ENCODE measurements at places on chromosomes 6 and 20.

DNA sequence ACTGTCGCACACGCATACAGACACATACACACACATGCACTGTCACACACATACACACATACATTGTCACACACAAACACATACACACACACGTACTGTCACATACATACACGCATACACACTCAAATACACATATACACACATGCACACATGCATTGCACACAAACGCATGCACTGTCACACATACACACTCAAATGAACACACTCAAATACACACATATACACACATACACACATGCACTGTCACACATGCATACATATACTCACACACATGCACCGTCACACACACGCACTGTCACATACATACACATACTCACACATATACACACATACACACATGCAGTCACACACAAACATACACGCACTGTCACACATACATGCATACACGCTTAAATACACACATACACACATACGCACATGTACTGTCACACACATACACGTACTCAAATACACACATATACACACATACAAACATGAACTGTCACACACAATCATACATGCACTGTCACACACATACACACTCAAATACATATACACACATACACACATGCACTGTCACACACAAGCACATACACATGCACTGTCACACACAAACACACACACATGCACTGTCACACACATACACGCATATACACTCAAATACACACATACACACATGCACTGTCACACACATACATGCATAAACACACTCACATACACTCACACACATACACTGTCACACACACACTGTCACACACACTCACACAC lies 548.6 kb upstream of the BTBD3 start:
- no peak for DNase-seq

DNA sequence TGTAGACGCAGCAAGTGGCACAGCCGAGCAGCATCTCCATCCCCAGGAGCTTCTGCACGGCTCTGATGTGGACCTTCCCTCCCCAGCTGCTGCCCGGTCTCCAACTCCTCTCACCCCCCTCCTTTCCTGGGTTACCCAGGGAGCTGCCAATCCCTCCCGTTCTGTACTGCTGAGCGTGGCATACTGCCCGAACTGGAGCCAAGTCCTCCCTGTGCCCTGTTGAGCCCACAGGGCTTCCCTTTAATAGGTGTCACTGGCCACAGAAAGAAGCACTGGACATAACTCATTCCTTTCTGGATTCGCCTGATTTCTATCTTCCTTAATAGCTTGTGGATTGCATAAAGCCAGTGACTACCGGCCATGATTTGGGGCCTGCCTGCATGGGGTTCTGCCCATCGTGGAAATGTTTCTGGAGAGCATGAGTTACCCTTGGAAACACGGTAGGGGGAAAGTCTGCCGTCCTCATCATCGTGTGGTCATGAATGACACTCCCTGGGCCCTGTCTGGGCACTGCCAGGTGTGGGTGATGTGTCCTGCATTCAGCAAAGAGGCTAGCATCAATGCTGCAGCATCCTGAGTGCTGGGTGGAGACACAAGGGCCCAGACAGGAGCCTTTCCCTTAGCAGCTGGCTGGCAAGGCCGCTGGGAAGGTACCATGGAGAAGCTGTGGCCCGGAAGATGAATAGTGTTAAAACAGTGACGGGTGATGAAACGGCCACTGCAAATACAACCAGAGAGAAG lies 189.7 kb downstream of the SYNDIG1 start:
- DNase-seq: no peak

DNA sequence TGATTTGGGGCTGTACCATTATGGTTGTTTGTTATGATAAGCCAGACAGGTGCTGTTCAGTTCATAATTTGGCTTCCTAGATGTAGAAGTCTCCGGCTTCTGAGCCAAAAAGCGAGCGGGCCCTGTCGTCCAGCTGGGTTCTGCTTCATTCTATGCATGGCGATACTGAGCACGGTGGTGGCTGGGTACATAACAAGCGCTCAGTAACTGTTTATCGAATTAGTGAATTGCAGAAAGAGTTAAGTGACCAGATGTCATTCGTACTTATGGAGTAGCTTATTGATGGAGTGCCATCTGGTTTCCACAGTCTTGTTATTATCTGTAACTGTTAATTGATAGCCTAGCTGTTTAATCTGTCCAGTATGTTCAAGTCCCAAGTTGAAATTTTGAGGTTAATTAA lies 85.0 kb downstream of the DTD1 start:
- DNase-seq: no peak

DNA sequence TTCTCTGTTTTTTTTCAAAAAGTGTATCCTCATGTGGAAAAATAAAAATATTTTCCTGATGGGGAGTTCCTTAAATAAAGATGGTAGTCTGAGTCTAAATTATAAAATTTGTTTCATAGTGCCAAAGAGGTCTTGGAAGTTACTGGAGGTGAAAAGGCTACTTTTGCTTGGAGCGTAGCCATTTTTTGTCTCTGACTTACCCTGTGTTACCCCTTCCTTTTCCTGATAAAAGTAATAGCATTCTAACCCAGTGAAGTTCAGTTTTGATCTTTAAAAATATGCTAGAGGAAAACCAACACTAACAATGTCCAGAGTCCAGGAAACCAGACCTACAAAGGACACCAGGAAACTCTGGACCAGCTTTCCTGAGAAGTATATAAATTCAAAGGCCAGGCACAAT lies 112.2 kb upstream of the FOXO3 start:
- no peak for DNase-seq

DNA sequence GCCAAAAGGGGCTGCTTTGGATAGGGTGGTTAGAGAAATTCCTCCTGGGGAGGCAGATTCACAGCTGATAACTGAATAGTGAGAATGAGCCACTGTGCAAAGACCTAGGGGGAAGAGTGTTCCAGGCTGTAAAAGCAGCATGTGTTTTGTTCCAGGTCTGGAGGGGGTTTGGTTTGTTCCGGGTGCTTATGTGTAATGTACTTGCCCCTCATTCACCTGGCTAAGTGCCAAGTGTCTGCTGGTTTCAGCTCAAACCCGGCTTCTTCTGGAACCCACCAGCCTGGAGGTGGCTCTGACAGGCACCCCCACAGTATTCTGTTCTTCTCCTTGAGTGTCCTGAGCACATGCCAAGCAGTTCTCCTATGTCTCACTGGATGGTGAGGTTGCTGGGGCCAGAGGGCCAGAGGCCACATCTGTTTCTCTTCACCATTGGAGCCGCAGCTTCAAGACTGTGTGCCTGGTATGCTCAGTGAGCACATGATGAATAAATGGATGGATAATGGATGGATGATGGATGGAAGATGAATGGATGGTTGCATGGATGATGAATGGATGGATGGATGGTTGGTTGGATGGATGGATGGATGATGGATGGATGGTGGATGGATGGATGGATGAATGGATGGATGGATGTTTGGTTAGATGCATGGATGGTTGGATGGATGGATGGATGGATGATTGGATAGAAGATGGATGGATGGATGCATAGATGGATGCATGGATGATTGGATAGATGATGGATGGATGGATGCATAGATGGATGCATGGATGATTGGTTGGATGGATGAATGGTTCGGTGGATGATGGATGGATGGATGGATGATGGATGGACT lies 227.6 kb downstream of the BMP7 start:
- DNase-seq: no peak

- DNase-seq: no peak
Measured at GRCh38 chr6:102137859-102138258, 744.4 kb downstream of the GRIK2 start.

DNA sequence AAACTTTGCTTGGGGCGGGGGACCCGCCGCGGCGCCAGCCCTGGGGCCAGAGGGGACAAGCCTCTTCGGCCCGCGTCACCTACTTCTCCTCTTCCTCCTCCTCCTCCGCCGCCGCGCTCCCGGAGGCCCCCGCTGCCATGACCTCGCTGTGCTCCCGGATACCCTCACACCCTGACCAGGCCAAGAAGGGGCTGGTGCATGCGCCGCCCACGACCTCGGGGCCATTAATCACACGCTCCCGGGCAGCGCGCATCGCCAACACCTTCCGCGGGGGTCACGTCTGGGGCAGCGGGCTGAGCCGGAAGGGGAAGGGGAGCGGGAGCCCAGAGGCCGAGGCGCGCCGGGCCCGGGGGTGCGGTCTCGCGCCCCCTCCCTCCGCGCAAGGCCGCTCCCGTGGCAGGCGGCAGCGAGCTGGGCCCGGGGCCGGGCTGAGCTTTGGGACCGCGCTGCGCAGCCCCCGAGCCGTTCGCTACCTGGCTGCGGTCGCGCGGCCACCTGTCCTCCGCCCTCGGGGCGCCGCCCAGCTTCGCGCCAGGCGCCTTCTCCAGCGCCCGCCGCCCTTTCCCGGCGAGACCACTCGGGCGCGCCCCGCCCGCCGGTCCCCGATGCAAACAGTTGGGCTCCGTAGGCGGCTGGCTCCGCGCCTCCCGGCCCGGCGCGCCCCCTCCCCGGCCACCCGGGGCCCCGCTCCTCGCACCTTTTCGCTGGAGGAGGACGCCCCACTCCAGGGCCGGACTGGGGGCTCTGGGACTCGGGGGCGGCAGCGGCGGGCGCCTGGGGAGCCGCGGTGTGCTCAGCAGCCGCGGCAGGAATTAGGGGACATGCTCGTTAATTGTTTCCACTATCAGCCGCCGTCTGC lies 575 bp upstream of the CNR1 start:
- DNase-seq: no peak

DNA sequence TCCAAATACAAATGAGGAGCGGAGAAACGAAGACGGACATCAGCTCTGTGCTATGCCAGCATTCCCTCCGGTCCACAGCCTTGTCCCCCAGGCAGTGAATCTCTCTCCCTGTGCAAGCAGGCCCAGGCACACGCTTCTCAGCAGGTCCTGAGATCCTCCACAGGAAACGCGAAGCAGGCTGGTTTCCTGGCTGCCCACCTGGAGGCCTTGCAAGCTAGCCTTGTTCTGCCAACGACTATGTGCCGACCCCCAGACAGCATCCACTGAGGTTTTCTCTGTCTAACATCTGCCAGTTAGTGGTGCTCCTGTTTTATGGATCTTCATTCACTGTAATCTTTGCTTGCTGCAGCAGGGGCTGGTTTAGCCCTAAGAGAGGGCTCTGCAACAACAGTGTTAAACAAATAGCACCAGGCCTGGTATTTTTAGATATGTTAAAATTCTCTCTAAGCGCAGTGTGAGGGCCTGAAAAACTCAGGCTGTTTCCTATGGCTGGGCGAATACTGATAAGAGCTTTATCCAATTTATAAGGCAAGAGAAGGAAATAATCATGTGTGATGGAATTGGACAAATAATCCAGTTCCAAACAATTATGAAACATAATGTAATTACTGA lies 386.0 kb upstream of the ARID1B start:
- no peak for DNase-seq

DNA sequence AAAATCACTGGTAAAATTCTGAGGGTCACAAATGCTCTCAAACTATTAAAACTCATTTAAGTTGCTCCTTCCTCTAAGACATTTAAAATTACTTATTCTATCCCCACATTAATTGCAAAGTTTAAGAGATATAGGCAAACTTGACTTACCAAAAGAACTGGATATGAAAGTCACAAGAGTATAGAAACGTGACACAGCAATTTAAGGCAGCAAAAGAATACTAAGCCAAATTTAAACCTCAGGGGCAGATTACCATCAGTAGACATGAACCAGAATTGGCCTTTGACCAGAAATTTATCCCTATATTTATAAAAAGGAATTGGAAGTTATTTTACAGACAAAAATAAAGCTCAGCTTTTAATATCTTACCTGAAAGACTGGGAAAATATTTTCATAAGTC lies 56.0 kb downstream of the MAP3K7 start:
- no peak for DNase-seq

GRCh38 chr20:40416274-40416673 lies 272.8 kb downstream of the MAFB start:
- peak; percentile 1 for DNase-seq

DNA sequence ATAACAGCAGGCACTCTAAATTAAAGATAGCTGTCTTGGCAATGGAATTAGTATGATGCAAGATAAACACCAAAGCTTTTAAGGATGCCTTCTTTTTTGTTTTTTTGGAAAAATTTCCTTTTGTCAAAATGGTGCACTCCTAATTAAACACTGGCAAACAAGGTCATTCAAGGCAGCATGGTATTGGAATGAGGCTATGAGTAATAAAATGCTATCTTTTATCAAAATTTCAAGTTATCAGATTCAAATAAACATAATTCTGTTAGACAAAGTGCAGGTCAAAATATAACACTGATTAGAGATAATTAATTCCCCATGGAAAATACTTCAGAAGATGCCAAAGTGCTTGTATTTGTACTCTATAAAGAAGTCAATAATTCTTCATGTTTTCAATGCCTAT lies 514.1 kb downstream of the TENT5A start:
- DNase-seq: no peak

DNA sequence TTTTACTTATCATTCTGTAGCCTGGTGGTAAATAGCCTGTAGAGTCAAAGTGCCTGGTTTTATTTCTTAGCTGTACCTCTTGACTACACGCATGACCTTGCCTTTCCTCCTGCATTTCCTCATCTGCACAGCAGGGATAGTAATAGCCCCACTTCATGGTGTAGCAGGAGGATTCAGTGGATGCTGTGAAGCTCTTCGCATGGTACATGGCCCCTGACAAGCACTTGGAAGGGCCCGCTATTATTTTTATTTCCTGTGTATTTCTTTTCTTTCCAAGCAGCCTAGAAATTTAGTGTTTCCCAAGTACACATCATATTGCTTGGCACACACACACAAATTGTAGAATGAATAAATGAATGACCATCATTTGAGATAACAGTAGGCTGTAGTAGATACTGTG lies 547.2 kb downstream of the CDH26 start:
- DNase-seq: no peak

GRCh38 chr20:45953672-45954071 lies 18.3 kb downstream of the ZNF335 start:
- DNase-seq: no peak

DNA sequence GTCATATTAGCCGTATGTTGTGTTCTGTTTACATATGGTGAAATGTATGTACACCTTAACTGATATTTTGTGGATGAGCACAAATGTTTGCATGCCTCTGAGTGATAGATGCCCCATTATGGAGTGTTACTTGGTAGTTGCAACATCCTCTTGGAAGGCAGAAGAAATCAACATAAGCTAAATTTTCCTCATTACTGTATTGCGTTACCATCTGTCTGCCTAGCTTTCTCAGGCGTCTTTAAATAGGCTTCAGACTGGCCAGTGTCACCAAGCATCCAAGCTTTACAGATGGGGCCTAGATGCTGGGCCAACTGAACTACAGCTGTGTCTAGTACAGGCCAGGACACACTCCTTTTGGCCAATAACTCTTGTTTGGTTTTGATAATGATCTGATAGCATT lies 250.6 kb downstream of the SAMD5 start:
- DNase-seq: no peak

All from ELR (cell line).